ENCODE measurements at places on chromosomes 1 and 21.

GRCh38 chr1:43372172-43372571 is 4.4 kb upstream of the ELOVL1 start:
- no peak for DNase-seq

GRCh38 chr1:2496087-2496622 is 20.1 kb downstream of the PLCH2 start:
- DNase-seq, result no peak

DNA sequence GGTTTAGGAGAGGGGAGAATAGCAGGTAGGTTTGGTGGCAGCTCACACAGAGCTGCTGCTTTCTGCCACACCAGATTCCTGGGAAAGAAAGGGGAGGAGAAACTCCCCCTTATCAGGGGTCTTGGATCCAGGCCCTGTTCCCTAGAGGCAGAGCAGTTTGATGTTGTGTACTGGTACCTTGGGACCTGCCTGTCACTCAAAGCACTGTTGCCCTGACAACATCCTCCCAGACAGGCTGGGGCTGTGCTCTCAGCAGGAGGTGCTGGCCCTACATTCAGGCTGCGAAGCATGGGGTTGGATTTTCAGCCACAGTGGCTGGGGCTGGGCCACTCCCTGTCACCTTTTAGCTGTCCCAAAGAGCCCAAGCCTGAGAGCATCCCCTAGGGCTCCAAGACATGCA is 188.0 kb downstream of the GRIK3 start:
- DNase-seq, result no peak

DNA sequence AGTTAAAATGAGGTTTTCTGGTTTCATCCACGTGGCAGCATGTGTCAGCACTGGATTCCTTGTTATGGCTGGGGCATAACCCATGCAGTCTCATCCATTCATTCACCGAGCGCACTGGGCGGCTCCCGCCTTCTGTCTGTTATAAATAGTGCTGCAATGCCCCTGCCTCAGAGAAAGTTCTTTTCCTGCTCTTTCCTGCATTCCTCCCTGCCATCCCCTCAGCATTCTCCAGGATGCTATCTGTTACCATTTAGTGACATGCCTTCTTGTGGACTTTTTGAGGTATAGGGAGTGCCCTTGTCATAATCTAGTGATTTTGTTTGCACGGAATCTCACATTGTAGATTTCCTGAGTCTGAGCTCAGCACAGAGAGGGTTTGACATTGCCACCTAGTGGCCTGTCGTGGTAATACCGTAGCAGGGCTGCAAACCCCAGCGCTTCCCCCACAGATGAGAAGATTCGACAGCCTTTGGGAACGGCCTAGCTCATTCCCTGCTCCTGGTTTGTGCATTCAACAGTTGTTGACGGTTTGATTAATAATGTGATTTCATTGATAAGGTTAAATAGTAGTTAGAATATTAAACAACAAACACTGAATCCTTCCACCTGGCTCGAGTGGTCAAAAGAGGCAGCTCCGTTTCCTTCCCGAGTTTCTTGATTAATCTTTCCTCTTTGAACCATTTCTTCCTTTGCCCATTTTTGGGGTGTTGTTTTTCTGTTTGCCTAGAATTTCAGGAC is 46.3 kb downstream of the UMODL1 start:
- peak; percentile 59 for DNase-seq

DNA sequence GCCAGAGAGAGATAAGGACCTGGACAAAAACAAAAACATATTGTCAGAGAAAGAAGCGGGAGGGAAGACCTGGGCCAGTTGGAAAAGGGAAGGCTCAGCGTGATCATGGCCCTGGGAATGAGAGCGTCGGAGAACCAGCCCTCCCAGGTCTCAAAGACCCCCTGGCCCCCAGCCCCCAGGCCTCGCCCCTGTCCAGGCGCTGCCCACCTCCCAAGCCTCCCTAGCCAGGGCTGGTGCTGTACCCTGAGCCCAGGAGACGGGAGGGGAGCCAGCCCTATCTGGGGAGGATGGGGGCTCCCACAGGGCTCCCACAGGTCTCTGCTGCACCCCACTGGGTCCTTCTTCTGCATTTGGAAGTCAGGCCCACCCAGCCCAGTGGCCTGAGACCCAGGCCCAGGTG is 15.1 kb downstream of the CHD5 start:
- DNase-seq, result no peak

GRCh38 chr1:25679171-25679570 is 62.6 kb downstream of the MAN1C1 start:
- DNase-seq, result no peak

DNA sequence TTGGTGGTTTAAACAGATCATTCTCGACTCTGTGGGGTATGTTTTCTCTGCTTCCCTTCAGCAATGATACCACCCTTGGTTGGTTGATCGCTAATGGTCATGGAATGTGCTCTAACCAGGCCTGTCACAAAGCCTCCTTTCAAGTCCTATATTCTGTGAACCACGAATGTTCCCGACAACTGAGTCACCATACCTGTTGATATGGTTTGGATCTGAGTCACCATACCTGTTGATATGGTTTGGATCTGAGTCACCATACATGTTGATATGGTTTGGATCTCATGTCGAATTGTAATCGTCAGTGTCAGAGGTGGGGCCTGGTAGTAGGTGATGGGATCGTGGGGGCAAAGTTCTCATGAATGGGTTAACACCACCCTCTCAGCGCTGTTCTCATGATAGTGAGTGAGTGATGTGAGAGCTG is 10.2 kb upstream of the CAMK2N1 start:
- DNase-seq, result no peak

- no peak for DNase-seq
Observed at GRCh38 chr1:60989749-60990713, 92.3 kb upstream of the NFIA start.

- DNase-seq, result no peak
Observed at GRCh38 chr1:157956732-157957131, 36.7 kb upstream of the KIRREL1 start.

DNA sequence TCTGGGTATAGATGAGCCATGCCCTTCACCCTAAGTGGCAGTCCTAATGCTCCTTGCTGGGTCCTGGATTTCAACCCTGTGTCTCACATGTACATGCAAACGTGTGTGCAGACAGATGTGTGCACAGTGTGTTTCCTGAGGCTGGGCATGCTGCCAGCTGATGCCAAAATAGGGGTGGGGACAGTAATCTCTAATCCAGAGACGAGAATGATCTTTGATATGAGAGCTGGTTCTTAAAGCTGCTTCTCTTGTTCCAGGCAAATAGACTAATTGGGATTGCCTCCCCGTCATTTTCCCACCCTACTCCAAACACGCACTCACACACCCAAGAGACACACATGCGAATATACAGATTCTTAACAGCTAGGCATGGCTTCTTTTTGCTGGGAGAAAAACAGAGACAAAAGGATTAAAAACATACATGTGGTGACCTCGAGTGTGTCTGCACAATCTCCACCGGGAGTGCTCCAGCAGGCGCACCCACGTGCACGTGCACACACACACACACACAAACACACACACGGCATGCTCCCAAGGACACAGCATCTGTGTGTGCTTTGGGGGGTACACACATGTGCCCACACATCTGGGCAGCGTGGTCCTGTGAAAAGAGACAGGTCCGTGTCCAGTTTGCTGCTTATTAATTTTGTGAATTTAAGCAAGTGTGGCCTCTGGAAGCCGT is 102.1 kb upstream of the ZBTB40 start:
- DNase-seq, result no peak

- no peak for DNase-seq
Observed at GRCh38 chr1:210730023-210730422, 401.3 kb downstream of the HHAT start.

DNA sequence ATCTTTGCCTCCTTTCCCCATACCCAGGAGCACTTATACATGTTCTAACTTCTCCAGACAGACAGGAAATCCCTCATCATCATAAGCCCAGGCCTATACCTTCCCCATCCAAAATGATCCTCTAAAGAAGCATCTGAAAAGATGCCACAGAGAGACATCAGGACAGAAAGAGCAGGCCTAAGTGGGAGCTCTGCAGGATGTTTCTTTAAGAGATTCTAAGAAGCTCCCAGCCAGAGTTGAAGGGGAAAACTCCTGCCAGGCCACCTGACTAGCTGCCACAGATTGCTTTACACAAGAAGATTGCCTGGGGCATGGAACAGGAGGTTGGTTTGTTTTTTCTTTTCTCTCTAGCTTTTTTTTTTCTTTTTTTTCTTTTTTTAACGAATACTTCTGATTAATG is 275.8 kb downstream of the VAV3 start:
- no peak for DNase-seq

- DNase-seq, result peak; percentile 25
Observed at GRCh38 chr21:20997636-20998455, at the start of gene NCAM2. NCAM2 (plus strand) TSS chr21:20998409.

DNA sequence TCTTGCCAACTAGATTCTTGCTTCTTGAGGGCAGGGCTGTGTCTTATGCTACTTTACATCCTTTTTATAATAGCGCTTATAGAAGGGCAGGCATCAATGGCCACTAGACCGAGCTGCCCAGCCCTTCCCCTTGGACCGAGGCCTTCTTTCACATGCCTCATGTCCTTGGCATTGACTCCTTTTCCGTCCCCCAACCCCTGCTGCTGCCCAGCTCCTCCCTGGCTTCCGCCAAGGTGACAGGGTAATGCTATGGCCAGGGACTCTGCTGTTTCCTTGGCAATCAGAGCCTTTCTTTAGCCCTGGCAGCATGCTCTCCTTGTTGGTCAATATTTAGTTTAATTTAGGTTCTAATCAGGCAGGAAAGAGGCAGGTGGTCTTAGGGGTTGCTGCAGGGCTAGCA is 48.2 kb downstream of the DDX20 start:
- no peak for DNase-seq

- no peak for DNase-seq
Observed at GRCh38 chr1:55703726-55704363, 488.7 kb upstream of the USP24 start.

GRCh38 chr21:41663805-41664788 is 102.8 kb downstream of the RIPK4 start:
- no peak for DNase-seq

- DNase-seq, result peak; percentile 26
Observed at GRCh38 chr1:213374369-213374768, 323.3 kb downstream of the RPS6KC1 start.

GRCh38 chr1:208681878-208682663 is 437.9 kb upstream of the PLXNA2 start:
- DNase-seq, result no peak

DNA sequence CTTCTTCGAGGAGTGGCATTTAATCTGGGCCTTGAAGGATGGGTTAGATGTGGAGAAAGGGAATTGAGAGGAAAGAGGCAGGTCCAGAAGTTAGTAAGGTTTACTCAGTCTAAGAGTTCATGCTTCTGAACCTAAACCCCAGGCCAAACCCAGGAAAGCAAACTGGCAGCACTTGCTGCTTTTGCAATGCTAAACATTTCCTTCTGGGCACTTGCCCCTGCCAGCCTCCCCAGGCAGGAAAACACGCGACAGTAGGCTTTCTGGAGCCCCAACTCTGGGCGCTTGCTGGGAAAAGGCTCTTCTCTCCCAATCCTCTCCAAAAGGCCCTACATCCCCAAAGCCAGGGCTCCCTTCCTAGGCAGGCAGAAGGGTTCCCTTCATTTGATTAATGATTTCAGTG is 2.5 kb downstream of the OLFML2B start:
- DNase-seq, result no peak

DNA sequence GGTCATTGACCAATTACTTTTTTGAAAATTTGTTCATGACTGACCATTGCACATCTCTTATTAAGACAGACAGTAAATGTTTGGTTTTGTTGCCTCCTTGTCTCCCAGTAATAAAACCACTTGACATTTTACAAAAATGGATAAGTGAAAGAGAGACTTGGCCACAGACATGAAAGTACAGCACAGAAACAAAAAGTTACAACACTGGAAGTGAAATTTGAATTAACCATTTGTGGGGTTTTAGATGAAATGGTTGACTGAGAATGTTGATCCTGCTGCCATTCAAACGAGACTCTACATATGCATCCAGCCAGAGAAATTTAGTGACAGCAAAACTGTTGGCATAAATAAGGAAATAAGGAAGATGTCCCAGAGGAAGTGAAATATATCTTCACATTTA is 79.3 kb upstream of the B3GALT2 start:
- DNase-seq, result no peak

DNA sequence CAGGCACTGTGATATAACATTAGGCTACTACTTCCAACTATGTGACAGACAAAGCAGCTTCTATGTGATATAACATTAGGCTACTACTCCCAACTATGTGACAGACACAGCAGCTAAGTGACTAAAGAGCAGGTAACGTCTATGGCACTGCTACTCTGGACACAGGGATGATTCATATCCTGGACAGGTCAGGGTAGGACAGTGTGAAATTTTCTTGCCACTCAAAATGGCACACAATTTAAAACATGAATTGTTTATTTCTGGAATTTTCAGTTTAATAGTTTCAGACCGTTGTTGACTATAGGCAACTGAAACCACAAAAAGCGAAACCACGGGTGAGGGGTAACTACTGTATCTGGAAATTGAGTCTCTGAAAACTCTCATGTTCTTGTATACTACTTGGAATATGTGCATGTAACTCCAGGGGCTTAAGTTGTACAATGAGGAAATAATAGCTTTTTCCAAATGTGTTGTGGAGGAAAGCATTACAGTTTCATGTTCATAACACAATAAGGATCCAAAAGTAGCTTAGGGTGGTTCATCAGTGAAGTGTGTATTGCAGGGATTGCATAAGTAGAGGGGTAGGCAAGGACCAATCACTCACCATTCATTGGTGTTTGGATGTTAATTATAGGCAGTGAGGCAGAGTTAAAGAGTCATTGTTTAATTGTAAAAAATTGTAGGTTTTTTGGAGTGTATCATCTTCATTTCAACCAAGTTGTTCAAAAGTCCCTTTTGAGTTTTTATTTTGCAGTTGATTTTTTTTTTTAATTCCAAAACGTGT is 5.3 kb downstream of the DTL start:
- DNase-seq, result no peak

GRCh38 chr1:231073331-231073730 is 33.3 kb upstream of the FAM89A start:
- no peak for DNase-seq

DNA sequence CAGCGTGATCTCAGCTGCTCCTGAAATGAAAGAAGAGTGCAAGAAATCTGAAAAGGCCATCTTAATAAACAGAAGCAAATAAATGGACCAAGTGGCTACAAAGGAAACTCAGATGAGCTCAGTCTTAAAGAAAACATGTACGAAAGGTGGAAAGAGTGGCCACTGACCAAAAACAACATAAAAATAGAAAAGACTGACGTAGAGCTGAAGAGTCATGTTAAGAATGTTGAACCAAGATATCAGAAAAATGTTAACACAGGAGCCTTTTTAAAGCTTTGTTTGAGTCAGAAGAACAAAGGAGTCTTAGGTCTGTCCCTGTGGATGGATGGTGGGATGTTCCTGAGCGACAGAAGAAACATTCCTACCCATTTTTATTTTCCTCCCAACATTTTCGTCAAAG is 30.8 kb upstream of the ZNF648 start:
- no peak for DNase-seq

DNA sequence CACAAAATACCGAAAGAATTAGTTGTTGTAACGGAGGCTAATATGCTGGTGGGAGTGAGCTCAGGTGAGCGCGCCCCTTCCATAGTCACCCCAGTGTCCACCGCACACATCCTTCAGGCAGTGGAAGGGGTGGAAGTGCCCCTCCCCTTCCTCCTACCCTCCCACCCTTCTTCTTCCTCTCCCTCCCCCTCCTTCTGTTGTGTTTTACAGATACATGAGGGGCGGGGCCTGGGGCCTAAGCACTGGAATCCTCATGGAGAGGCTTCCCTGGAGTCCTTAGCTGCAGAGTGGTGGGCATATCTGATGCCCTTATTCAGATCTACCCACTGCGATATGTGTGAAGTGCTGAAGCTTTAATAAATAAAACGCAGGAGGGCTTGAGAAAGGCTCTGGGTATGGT is 10.3 kb upstream of the ADARB1 start:
- no peak for DNase-seq

- DNase-seq, result no peak
Observed at GRCh38 chr1:234372011-234372757, 1.1 kb upstream of the COA6 start.

- no peak for DNase-seq
Observed at GRCh38 chr21:44528634-44528995, 11.4 kb downstream of the KRTAP10-1 start.

All from stimulated activated CD8-positive, alpha-beta memory T cell treated with anti-CD3 and anti-CD28 coated beads, Interleukin-15, amount 100 ng/mL, for 24 hours (primary cell).